ENCODE measurements at places on chromosomes 7 and 10.

- DNase-seq: peak; percentile 6
Observed at GRCh38 chr10:15361131-15361530, 10.0 kb downstream of the FAM171A1 start.

GRCh38 chr10:112724404-112724991, 225.5 kb upstream of the TCF7L2 start:
- DNase-seq: no peak

- no peak for DNase-seq
Observed at GRCh38 chr10:109067031-109067430, 856.3 kb downstream of the XPNPEP1 start.

GRCh38 chr10:96988426-96988825, 156.3 kb downstream of the LCOR start:
- DNase-seq: no peak

GRCh38 chr10:3484306-3485056, 300.5 kb downstream of the KLF6 start:
- DNase-seq: no peak

DNA sequence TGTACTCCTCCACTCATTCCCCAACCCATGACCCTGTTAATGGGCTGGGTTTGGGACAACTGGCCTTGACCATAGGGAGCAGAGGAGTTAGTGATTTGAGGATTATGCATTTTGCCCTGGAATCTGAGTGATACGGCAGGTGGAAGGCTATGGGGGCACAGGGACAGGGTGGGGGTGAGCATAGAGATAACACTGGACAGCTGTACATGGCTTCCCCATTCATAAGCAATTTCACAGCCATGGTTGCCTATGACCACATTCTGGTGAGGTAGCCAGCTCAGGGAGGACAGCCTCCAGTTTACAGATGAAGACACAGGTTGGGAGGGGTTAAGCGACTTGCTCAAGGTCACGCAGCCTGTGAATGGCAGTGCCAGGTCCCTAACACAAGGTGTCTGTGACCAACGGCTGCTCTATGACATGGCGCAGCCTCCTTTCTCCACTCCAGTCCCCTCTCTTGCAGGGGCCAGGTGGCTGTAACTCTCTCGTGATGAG, 319.5 kb downstream of the PLXNA4 start:
- no peak for DNase-seq

GRCh38 chr10:33279811-33280602, 54.5 kb downstream of the NRP1 start:
- DNase-seq: no peak

DNA sequence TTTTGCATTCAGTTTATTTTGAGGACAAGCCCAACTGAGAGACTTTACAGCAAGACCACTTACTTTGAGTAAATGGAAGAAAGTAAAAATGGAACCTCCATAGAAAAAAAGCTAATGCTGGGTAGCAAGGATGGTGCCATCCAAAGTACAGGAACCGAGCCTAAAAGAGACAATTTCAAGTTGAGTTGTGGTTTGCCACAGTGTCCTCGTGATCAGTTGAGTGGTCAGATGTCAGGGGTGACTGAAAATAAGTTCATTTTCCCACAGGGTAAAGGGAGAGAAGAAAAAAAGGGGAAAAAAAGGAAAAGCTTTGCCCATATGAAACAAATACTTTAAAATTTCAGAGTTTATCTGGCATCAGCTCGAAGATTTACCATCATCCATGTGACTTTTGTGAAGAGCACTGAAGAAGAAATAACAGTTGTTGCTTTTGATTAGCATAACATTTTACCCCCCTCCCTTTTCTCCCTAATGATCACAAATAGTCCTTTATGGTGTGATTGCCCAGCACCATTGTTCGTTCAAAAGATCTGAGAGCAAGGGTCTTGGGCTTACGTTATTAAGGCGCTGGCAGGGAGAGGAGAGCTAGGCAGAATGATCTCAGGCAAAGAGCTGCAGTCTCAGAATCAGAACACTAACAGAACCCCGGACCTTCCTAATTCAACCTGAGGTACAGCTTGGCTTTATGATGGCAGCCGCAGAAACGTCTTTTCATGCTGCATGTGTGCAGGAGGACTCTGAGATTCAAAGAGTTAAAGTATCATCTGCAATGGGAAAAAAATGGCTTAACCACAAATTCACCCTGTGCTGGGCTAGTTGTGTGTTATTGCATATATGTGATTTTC, 338.1 kb downstream of the RNLS start:
- no peak for DNase-seq

DNA sequence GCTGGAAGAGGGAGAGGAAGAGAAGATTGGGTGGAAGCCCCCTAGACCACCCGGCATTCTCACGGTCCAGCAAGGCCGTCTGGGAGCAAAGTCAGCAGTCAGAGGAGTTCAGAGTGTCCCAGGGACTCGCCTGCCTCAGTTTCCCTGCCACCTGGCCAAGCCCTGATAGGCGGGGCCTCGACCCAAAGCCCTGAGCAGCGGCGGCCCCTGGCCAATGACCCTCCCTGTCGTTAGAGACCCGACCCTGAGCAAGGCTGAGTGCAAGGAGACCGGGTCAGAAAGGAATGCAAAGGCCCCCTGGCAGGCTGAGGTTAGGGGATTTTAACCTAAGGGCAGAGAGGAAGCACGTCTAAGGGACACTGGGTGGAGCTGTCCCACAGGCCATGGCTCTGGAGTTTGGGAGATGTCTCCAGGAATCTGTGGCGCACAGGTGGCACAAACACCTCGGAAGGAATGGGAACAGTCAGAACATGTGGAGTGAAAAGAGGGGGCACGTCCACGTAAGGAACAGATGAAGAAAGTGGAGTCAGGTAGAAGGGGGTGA, 196.8 kb upstream of the PDE1C start:
- no peak for DNase-seq

- no peak for DNase-seq
Observed at GRCh38 chr10:43824934-43825333, 176.3 kb upstream of the ZNF32 start.

DNA sequence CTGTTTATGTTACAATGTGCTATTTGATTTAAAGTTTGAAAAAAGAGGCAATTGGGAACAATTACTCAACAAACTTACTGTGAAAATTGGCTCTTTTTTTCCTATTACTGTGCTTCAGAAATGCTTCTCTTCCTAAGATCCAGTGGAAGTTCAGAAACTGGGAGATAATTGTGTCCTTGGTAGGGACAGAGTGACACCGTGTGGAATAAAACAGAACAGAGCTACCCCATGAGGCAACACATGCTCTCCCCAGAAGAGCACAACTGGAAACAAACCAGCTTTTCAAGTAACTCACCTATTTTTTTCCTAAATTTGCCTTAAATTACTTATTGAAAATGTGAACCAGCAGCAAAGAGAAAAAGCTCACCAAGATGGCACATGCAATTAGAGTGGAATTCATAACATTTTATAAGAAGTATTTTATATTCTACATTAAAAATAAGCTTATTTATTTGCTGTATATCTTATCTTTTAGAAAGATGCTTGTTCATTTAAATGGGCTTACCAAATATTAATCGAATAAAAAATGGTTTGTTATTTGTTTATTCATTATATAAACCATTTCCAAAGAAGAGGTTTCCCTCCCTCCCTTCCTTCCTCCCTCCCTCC, 346.1 kb upstream of the ANKRD30A start:
- no peak for DNase-seq

DNA sequence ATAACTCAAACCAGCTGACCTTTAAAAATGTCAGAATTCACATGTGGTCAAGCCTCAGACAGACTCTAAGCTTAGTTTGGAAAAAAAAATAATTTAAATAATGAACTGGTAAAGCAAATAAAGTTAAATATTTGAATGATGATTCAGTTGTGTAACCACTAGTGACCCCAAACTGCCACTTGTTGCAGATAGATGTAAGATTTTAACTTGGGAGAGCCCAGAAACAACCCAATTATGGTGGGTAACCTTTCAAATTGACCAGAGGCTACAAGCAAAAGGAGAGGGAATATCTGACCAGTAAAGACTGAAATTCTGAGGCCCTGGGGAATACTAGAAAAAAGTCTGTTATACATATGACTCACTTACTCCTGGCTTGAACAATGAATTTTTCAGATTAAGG, 268.1 kb downstream of the HPSE2 start:
- no peak for DNase-seq

GRCh38 chr7:151432658-151433521, 7.1 kb downstream of the CRYGN start:
- peak; percentile 71 for DNase-seq

- no peak for DNase-seq
Observed at GRCh38 chr10:99325281-99325680, 3.9 kb upstream of the CNNM1 start.

DNA sequence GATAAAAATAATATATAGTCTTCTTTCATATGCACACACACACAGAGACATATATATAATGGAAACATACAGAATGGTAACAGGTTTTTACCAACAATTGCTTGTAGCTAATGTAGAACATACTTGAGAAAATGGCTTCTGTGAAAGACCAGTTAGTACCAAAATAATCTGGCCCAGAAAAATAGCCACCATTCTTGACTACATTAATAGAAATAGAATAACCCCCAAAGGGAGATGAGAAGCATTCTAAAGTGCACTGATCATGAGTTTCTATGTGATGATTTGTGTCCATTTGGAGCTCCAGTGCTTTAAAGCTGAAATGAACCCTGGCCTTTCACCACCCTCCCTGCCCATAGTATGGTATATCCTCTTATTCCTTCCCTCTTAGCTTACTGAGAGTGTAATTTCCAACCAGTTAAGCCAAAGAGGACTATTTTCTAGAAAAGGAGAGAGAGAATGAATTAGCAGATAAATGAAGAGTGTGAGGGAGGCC, 22.9 kb upstream of the IFIT2 start:
- no peak for DNase-seq

DNA sequence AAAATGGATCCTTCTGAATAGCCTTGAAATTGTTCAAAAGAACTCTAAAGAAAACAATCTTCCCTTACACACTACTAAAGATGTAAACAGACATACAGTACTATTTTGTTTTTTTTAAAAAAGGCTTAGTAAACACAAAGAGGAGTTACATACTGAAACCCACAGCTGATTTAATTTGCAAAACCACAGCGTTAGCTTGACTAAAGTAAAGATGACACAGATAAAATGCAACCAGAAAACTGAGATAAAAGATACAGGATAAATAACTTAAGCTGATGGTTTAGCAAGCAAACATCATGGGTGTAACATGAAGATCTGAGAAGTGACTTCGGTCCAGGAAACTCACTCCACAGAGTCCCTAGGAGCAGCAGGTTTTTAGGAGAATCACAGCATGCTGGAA, 21.8 kb downstream of the PRKCQ start:
- peak; percentile 71 for DNase-seq

- peak; percentile 62 for DNase-seq
Observed at GRCh38 chr7:105652359-105652993, 71.2 kb upstream of the EFCAB10 start.

DNA sequence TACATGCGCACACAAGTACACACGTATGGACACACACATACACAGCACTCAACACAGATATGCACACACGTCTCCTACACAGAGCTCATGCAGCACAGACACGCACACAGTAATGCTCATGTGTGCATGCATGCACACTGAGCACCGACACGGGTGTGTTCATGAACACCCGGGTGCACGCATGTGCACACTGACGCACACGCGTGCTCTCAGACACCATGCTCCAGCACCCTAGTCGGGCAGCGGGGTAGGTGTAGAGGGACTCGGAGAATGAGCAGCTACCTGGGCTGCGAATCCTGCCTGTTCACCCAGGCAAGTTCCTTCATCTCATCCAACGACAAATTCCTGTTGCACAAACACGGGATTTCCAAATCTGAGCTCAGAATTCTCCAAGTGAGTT, 184.7 kb downstream of the MAD1L1 start:
- DNase-seq: no peak

DNA sequence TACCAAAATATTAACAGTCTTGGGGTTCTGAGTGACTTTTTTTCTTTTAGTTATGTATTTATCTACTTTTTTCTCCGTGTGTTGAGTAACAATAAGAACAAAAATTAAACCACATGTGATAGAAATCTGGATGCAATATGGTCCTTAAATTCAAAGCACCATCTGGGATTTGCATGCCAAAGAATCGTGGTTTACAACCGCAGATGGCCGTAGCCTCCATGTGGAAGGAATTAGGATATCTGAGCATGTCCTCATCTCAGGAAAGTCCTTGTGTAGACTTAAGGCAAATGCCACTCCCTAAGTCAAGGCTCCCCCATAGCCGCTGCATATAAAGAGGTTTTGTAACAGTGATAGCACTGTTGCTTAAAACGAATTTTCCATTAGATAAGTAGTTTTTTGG, 304.0 kb downstream of the ZEB1 start:
- no peak for DNase-seq

DNA sequence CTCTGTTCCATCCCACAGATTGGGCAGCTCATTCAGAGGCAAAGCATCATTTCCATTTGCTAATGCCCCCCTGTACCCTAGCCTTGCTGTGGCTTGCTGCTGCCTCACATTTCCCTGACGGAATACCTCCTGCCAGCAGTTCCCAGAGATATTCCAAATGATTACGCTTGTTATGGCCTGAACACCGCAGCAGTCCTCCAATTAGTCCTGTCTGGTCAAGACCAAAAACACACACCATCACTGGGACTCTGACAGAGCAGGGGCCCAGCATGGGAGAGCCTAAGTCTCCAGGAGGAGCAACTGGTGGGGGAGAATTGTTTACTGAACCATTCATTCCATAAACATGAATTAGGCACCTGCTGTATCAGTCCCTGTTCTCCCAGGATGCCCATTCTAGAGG, 6.1 kb downstream of the OGDHL start:
- DNase-seq: no peak

DNA sequence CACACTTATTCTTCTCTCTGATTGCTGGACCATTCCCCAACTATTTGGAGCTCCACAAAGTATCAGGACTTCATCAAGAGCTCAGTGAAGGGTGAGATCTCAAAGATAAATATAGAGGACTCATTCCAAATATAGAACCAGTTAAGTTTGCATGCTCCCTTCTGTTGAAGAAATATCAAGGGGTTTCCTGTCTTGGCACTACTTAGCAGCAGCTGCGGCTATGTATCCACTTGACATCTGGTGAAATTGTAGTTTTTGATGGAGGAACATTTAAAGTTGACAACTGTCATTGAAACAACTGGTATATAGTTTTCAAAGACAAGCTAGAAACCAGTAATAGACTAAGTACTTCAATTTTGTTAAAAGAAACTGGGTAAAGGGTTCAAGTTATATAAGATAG, 1.0 kb upstream of the SPAG6 start:
- DNase-seq: no peak

DNA sequence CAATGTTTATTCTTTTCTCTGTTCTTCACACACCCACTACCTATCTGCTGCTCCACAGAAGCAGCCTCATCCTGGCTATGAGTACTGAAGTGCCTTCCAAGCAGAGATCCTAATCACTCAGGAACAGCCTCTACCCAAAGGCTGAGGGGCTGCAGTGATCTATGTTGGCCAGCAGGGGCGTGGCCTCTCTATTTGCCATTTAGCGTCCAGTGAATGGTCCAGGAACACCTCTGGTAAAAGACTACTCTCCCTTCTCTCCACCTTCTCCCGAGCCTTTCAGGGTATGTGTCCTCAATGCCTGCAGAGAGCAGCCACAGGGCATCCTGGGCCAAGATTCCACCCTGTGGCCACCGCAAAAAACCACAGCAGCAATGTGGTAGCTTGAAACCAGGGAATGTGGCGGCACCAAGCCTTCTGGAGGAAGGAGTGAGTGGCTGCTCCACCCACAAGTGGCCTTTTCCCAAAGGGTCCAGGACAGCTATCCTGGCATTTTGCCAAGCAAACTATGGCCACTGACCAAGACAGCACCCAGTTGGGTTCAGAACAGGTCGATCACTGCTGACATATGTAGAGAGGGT, 70.9 kb downstream of the SYPL1 start:
- DNase-seq: peak; percentile 35

Measured in CD4-positive, alpha-beta T cell treated with Interleukin-17A for 1 hour (primary cell).